ENCODE measurements at places on chromosomes 1 and 21. TPM values are rescaled to one million over a fixed set of nuclear protein-coding genes. Genes with fewer than 3 reads are reported as not detected.

Gene HLX
- 3.7 TPM for polyA plus RNA-seq

Gene RIPPLY3
- polyA plus RNA-seq = not detected

Gene S100A7A
- polyA plus RNA-seq = not detected

- DNase-seq = no peak
Measured at GRCh38 chr1:92784021-92784638, 778 bp downstream of the EVI5 start.

DNA sequence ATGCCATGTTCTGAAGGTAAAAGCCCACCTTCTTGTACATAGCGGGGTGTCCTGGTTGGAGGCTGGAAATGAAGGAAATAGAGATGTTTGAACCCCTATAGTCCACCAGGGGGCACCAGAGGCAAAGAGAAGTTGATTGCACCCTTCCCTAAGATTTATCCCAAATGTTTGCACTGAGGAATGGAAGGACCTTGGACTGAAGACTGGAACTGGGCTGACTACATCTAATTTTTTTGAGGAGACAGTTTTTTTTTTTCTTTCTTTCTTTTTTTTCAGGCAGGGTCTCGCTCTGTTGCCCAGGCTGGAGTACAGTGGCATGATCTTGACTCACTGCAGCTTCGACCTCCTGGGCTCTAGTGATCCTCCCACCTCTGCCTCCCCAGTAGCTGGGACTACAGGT is 55.3 kb upstream of the EIF4G3 start:
- no peak for DNase-seq

- DNase-seq = no peak
Measured at GRCh38 chr1:203148127-203148526, 20.6 kb downstream of the ADORA1 start.

DNA sequence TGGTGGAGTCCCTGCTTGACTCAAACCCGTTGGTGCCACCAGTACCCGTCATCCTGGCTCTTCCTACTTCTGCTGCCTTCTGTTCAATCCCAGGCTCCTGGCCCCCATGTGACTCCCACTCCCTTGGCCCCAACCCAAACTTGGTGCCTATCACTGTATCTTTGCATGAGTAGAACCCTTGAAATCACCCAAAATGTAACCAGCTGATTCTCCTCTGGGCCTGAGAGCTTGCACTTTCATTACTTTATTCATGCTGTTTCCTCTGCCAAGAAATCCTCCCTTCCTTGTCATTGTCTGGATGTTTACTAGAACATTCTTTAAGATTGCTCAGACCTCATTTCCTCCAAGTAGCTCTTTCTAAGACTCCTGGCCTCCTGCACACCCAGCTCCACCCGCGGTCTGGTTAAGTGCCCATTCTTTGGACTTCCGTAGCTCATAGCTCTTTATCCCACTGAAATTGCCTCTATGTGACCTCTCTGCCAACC is 15.7 kb downstream of the PTAFR start:
- DNase-seq = peak; percentile 65

- peak; percentile 55 for DNase-seq
Measured at GRCh38 chr1:24966724-24967346, 36.8 kb upstream of the RUNX3 start.

DNA sequence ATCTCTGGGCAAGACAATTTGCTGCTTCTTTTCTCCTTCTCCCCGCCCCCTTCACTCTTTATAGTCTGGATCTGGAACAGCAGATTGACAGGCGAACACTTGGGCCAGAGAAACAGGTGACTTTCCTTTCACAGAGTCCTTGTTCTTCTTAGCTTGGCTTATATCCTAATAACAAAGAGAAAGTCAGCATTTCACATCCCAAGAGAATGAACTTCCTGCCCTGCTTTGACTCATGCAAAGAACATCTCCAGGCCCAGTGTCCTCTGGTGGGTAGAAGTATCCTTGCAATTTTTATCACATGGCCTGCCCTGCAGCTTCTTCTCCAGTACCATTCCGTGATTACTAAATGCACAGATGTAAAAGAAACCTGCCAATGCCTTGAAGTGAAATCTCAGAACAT is 764.4 kb downstream of the ADGRL2 start:
- no peak for DNase-seq

GRCh38 chr1:24190983-24191461 is 3.9 kb upstream of the IFNLR1 start:
- DNase-seq = no peak

GRCh38 chr1:116119876-116120275 is 8.7 kb downstream of the MAB21L3 start:
- DNase-seq = no peak

GRCh38 chr1:59375321-59376220 is 78.7 kb downstream of the FGGY start:
- peak; percentile 94 for DNase-seq
